Effector CD8-positive, alpha-beta T cell (primary cell): ENCODE measurements at places on chromosomes 11 and 22.

DNA sequence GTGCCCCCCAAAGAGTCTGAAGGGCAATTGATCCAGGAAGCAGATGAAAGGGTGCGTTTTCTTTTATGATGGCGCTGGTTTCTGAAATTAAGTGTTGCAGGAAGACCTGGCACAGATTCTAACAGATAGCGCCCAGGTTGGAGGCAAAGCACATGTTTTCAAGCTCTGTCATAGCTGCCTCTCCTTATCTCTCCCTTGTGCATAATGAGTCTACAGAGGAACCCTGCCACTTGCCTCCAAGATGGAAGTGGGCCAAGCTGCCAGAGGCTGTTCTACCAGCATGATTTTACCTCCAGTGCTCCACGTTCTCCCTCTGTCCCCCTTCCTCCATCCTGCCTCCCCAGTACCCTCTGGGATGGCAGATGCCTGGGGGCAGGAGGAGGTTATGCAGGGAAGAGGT, 30.0 kb upstream of the TLCD5 start:
- DNase-seq: no peak

DNA sequence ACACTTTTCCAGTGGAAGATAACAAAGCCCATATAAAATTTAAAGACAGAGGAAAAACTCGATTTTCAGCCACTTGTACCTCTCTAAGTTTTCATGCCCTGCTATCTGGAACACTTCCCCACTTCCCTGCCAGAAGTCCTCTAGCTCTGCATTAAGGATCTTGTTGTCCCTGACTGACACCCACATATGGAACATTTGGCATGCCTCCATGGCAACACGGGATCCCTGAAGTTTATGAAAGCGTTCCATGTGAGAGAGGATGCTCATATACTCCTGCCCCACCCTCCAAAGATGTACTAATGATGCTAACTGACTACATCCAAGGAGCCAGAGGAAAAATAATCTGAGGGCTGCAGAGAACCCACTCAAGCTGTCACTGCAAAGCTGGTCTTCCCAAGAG, 8.8 kb upstream of the C11orf91 start:
- DNase-seq: no peak

GRCh38 chr11:12175694-12176241, 65.4 kb downstream of the MICAL2 start:
- no peak for DNase-seq

GRCh38 chr11:21414953-21415352, 745.6 kb downstream of the NELL1 start:
- no peak for DNase-seq

- DNase-seq: no peak
Observed at GRCh38 chr22:48897645-48898370, 929.9 kb downstream of the BRD1 start.

DNA sequence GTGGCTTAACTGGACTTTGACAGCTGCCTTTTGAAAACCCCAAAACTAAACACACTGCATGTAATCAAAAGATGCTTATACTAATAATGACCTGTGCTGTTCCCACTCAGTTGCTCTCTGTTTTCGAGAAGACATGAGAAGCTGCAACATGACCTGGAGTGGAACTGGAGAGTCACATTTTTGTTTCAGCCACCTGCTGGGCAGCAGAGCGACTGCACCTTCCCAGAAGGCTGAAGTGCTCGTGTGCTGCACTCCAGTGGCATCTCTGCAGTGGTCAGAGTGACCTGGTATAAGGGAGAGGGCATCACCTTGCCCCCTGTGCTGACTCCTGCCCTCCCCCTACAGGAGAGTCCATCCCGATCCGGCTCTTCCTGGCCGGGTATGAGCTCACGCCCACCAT, 8.6 kb downstream of the THYN1 start:
- no peak for DNase-seq

GRCh38 chr11:115502636-115503082, 1.6 kb downstream of the CADM1 start:
- no peak for DNase-seq

DNA sequence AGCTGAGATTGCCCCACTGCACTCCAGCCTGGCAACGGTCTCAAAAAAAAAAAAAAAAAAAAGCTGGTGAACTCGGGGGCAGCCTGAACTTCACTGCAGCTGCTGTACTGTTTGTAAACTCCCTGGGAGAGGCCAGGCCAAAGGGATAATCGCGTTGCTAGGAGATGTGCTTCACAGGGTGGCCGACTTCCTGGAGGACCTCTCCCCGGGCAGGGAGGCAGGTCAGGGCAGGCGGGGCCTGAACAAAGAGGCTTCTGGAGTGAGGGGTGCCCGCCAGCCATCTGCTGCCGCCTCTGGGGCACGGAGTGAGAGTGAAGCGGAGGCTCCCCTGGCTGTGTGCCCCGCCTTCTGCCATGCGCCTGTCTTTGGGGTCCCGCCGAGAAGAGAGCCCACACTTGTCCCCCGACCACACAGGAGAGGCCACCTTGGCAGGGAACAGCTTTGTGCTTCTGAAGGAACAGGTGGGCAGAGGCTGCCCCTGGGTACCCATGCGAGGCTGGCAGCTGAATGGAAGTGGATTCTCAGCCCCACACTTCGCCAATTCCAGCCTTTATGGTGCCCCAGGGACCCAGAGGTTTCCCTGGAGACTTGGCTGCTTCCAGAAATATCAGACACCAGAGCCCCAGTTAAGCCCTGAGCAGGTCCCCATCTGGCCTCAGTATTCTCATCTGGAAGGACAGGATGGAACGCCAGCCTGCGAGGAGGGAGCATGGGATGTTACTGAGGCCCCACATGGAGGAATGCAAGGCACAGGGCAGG, 29.6 kb downstream of the TMEM184B start:
- no peak for DNase-seq

DNA sequence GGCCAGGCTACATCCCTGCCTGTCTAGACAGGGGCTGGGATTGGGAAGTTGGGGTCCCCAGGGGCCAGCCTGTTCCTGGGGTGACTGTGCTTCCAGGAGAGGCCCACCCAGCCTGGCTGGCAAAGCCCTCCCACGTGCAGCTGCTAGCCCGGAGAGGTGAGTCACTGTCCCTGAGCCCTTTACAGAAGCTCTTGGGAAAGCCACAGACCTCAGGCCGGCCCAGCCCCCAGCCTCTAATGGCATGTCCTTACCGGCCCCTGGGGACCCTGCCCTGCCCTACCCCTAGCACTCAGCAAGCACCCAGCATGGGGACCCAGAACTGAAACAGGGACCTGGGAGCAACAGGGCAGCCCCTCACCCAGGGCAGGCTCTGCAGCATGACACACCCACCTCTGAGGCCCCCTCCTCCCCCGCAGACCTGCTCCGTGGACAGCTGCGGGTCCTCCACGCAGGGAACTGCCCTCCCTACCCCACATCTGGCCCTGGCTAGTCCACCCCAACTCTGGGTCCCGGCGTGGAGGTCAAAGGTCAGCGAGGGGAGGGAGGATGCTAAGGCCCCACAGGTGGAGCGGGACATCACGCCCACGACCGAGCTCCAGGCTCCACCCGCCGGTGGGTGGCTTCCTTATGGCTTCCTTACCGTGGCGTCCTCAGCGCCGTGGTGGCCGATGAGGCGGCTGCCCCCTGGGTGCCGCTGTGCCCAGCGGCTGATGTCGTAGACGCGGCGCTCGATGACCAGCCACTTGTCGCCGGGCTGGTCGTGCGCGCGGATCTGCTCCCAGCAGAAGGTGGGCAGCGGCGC, 615 bp downstream of the FADS3 start:
- DNase-seq: no peak

DNA sequence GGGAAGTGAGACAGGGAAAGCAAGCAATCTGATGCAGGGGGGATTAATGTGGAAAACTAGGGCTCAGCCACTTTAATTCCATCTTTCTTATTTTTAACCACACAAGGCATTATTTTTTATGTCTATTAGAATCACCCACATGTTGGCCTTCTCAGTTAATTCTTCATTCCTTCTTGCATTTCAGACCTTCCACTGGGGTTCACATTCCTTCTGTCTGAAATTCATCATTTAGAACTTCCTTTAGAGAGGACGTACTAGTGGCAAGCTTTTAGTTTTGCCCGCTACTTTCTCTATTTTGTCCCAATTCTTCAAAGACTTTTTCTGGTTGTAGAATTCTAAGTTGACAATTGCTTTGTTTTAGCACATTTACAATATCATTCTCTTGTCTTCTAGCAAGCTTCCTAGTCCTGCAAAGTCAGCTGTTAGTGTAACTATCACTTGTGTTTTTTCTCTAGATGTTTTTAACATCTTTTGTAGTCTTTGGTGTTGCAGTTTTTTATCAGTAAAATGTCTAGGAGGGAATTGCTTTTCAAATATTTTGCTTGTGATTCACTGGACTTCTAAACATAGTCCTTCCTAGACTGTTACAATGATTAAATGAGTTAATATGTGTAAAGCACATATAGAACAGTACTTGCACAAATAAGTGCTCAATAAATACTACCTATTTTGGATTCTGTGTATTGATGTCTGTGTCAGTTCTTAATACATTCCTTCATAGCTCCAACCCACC, 5.5 kb upstream of the NNMT start:
- no peak for DNase-seq

DNA sequence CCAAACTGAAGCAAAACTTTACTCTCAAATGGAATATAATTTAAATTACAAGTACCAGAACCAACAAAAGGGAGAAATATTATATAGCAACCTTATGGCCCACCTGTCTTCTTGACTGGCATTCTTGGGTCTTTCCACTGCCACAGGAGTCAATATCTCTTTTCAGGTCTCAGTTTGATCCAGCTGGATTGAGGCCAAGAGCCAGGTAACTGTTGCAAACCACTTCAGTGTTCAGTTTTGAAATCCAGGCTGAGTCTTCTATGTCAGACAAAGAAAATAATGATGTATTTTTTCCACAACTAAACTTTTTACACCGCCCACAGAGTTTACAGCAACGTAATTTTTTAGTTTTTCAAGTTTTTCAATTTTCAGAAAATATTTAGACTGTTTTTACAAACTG, 648 bp downstream of the DLG2 start:
- no peak for DNase-seq

GRCh38 chr11:93618371-93618770, 43.1 kb upstream of the CEP295 start:
- no peak for DNase-seq

GRCh38 chr22:31840585-31840984, 86.8 kb downstream of the DEPDC5 start:
- no peak for DNase-seq

- no peak for DNase-seq
Observed at GRCh38 chr11:44557464-44557863, 8.0 kb upstream of the CD82 start.

DNA sequence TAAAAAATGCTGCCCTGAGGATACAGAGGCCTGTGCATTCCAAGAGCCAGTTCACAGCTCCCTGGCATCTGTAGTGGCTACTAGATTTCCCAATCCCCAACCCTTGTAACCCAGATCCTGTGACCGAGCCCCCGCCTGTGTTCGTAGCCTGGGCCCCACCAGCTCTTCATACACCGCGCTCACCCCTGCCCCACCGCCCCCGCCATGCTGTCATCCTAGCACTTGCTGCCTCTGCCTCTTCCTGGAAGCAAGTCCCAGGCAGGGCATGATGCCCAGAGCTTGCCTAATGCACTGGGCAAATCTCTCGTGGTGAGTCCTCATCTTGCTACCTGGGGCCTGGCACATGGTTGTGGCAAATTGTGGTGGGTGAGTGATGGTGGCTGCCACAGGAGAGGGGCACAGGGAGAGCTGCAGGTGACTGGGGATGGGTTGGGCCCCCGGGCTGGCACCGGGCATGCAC, 7.1 kb downstream of the MGAT3 start:
- DNase-seq: no peak

DNA sequence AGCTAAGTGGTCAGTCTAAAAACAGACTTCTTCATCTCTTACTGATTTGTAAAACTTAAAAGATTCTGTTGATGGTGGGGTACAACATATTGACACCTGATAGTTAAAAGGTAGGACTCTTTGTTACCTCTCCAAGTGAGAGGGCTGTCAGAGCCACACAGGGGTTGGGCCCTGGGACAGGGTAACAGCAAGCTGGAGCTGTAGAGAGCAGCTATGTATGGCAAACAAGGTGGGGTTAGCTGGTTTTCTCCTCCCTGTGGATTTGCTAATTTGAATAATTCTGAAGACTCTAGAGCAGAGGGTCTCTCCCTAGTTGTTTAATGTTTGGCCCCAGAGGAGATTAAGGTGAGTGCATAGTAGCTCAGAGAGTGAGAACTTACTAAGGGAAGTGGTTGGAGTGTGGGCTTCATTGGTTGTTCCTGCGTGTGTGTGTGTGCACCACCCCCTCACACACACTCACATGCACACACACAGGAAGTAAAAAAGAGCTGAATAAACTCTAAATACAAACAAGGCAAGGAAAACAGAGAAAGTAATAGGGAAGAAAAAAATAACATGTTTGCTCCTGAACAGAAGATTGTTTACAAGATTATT, 9.2 kb upstream of the GAS2 start:
- no peak for DNase-seq

- DNase-seq: no peak
Observed at GRCh38 chr22:49088801-49089791, 738.6 kb downstream of the BRD1 start.

- no peak for DNase-seq
Observed at GRCh38 chr11:46249938-46250744, 27.3 kb upstream of the CREB3L1 start.

- DNase-seq: no peak
Observed at GRCh38 chr22:26781596-26781995, 124.2 kb downstream of the MIAT start.

DNA sequence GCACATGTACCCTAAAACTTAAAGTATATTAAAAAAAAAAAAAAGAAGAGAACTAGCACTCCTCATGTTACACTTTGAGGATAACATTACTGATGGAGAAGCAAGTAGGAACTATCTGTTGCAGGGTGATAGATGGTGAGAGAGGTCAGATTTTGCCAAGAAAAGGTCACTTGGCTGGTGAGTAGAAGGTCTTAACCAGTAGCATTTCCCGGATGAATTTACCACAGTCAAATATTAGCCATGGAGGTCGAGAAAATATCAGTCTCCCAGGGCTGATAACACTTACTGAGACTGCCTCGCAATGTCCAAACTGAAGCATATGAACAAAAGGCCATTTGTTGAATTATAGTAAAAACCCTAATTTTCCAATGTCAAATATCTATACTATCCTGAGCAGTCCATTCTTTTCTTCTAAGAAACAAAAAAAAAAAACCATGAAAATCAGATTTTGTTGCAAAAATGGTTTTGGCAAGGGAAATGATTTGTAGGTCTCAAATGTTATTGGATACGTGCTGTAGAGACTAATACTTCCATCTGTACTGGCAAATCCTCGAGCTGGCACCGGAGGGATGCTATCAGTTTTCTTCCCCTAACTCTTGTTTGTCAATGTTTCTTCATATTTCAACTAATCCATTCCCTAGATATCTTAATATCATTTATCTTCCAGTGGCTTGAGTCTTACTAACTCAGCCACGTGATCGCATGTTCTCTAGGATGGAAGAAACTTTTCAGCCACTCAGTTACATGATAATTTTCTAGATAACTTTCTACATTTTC, 14.5 kb upstream of the BBOX1 start:
- DNase-seq: no peak

DNA sequence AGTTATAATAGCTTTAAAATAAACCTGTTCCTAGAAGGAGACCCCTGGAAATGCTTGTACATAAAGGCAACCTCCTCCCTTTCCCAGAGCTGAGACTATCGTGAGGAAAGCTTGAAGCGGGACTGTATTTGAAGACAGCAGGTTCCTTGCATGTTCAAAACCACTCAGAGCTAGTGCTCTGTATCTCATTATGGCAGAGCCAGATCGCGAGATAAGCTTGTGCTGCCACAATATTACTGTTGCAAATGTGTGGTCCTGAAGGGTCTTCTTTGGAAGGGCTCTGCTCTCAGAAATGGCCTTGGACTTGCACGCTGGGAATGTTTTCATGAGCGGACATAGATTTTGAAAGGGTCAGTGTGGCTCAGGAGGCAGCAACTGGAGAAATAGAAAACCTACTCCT, 168.2 kb downstream of the KIRREL3 start:
- no peak for DNase-seq

- no peak for DNase-seq
Observed at GRCh38 chr11:68338051-68338780, 25.8 kb downstream of the LRP5 start.
